Activated T-helper 2 cell treated with anti-CD3 and anti-CD28 coated beads, Interferon-gamma antibody, Interleukin-2, Interleukin-4, amounts not matched to agents 10 μg/mL and 5 μg/mL and 100 μg/mL, durations not matched to agents 14 hours and 24 hours and 36 hours (primary cell): ENCODE measurements at places on chromosomes 5 and 9. TPM values are rescaled to one million over a fixed set of nuclear protein-coding genes. Genes with fewer than 3 reads are reported as not detected.

Gene ZNF462
- 0.09 and 0.11 TPM in 2 replicates for total RNA-seq

Gene TMEM171
- total RNA-seq = not detected in 2 replicates

Gene PRRT1B
- not detected in 2 replicates for total RNA-seq

Gene SOHLH1
- total RNA-seq = not detected in 2 replicates

Gene MYO10
- 1.0 and 1.2 TPM in 2 replicates for total RNA-seq

Gene CCDC180
- total RNA-seq = 3.4 and 3.5 TPM in 2 replicates

Gene GDA
- total RNA-seq = 0.07 TPM in 1 of 2 replicates, not detected in the other

Gene F2RL2
- total RNA-seq = 0.05 and 0.09 TPM in 2 replicates

Gene STPG3
- total RNA-seq = 0.48 TPM in 2 replicates

Gene ST8SIA4
- total RNA-seq = 79.1 and 82.3 TPM in 2 replicates

Gene CFAP157
- total RNA-seq = 0.18 TPM in 1 of 2 replicates, not detected in the other

Gene MYOT
- not detected in 2 replicates for total RNA-seq

Gene PCDH1
- total RNA-seq = not detected in 2 replicates

Gene SLIT3
- 8.1 and 9.5 TPM in 2 replicates for total RNA-seq

Gene CDO1
- total RNA-seq = 0.18 and 1.2 TPM in 2 replicates

Gene TAF11L5
- not detected in 2 replicates for total RNA-seq

Gene NDUFS6
- total RNA-seq = 31.6 and 39.9 TPM in 2 replicates

Gene MYMK
- total RNA-seq = not detected in 2 replicates

Gene KIF4B
- total RNA-seq = 0.07 TPM in 1 of 2 replicates, not detected in the other

Gene RANBP3L
- total RNA-seq = not detected in 2 replicates

Gene LCN15
- total RNA-seq = not detected in 2 replicates

Gene RUSC2
- total RNA-seq = 5.9 and 6.7 TPM in 2 replicates

Gene OCLN
- 0.11 and 0.21 TPM in 2 replicates for total RNA-seq

Gene CCDC152
- total RNA-seq = 5.5 and 6.0 TPM in 2 replicates

Gene GRIA1
- not detected in 2 replicates for total RNA-seq

Gene SLCO6A1
- total RNA-seq = not detected in 2 replicates

Gene ADGRD2
- total RNA-seq = not detected in 2 replicates

Gene CCDC192
- total RNA-seq = not detected in 2 replicates

Gene C9orf153
- 0.34 and 0.41 TPM in 2 replicates for total RNA-seq

Gene PCDHGA8
- 0.07 and 0.23 TPM in 2 replicates for total RNA-seq

Gene RHOBTB3
- total RNA-seq = 0.39 and 0.57 TPM in 2 replicates

Gene OR1Q1
- total RNA-seq = not detected in 2 replicates

Gene TMEM252
- not detected in 2 replicates for total RNA-seq
